ENCODE measurements at places on chromosomes 7 and 10.

DNA sequence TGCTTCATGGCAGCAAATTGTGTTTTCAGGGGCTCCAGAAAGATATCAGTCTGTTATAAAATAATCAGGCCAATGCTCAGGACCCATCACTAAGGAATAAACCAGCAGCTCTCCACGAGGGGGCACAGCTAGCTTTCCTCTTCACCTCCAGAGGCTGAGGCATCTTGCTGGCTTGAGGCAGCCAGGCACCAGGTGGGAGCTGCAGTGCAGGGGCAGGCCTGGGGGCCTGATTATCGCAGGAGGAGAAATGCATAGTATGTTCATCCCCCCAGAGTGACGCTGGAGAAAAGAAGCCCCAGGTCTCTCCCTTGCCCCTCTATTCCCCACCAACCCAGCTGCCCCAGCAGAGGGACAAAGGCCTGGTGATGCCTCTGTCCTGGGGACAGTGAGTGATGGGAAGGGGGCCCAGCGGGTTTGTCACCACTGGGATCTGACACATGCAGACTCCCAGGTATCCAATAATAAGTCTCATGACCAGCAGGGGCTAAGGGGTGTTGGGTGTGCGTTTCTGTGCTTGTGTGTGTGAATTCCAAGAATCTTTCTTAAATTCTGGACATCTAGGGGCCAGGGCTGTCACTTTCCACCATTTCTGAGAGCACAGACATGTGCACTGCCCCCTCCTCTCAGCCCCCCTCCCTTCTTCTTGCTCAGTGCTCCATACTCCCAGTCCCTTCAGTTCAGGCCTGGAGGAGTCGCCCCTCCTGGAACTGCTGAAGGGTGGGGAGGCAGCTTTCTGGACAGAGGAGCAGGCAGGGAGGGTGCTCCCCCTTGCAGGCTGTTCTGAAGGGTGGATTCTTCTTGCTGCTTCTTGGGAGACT lies 128.1 kb upstream of the FAM20C start:
- no peak for DNase-seq

DNA sequence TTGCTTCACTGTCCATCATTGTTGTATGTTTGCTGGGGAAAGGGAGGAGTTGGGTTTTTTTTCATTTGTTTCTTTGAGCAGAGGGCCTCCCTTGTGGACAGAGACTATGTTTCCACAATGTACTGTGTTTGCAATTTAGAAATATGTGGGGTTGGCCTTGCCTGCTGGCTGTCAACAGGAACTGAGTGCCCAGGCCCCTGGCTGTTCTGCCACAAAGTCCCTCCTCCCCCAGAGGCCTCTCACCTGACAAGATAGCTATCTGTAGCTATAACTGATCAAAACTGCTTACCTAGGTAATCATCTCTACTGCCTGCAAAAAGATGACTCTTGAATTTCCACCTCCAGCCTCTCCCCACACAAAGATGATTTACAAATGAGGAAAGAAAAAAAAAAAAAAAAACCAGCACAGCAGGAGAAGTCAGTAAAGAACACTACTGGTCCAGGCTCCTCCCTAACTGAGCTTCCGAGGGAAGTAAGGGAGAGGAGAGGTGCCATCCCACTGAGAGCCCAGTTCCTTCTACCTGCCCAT lies 121.8 kb downstream of the SGMS1 start:
- no peak for DNase-seq

- no peak for DNase-seq
Observed at GRCh38 chr7:127655720-127656119, 3.7 kb downstream of the SND1 start.

DNA sequence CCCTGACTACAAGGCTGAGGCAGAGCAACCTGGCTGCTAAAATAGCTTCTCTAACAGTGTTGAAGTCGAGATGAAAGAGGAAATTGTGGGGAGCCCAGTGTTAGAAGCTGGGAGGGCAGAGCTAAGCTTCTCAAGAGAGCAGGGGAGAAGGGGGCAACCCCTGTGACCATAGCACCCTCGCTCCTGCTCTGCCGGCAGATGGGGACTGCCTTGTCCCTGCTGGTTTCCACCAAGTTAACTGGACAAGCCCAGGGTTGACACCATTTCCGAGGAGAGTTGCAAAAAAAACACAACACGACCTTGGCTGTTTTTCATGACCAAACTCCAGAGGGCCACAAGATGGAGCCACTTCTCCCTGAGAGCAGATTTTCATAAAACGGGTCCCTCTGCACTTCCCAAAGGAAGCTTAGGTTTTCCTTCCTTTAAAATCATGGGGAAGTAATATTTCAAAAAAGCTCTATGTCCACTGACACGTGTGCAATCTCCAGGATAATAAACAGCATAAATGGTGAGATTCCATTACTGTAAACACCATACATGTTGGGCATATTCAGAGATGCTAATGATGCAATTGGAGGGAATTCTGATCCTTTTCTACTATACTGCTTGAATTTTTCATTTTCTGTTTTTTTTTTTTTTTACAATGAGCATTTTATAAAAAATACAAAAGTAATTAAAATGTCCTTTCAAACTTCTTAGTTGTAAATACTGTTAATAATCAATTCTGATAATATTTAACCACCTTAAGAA lies 140.4 kb downstream of the PIP4K2A start:
- no peak for DNase-seq

DNA sequence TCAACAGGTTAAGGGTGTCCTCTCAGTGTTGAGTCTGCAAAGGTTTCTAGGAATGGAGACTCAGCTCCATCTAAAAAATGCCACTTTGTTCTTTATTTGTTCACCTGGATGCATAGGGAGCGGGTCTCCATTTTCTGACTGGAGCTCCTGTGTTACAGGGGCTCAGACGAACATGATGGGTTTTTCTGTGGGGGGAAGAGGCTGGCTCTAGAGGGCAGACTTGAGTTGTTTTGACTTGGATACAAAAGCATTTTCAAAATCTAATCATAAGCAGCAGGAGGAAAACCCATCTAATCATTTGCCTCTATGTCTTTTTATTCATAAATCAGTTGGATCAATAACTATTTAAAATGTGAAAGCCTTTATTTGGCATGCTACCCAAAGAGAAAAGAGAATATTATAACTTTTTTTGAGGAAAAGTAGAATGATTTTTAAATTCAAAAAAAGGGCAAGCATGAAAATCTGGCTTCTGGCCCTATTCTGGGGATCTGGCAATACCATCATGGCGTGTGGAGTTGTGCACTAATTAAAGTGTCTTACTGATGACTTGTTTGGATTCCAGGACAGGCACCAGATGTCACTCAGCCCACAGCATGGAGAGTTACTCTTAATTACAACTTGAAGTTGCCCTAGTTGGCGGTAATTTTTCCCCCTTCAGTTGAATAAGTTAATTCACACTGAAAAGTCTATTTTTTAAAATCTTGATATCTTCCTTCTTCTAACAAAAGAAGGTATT lies 594.9 kb downstream of the REEP3 start:
- DNase-seq: no peak

- DNase-seq: no peak
Observed at GRCh38 chr7:155009570-155010157, 6.7 kb upstream of the PAXIP1 start.

GRCh38 chr7:22223807-22224206 lies 133.1 kb downstream of the RAPGEF5 start:
- DNase-seq: no peak

- DNase-seq: no peak
Observed at GRCh38 chr7:129799350-129799955, 153.3 kb downstream of the UBE2H start.

GRCh38 chr10:77007834-77008233 lies 629.8 kb downstream of the KCNMA1 start:
- DNase-seq: no peak

- no peak for DNase-seq
Observed at GRCh38 chr7:149524394-149524793, 26.8 kb upstream of the ZNF746 start.

DNA sequence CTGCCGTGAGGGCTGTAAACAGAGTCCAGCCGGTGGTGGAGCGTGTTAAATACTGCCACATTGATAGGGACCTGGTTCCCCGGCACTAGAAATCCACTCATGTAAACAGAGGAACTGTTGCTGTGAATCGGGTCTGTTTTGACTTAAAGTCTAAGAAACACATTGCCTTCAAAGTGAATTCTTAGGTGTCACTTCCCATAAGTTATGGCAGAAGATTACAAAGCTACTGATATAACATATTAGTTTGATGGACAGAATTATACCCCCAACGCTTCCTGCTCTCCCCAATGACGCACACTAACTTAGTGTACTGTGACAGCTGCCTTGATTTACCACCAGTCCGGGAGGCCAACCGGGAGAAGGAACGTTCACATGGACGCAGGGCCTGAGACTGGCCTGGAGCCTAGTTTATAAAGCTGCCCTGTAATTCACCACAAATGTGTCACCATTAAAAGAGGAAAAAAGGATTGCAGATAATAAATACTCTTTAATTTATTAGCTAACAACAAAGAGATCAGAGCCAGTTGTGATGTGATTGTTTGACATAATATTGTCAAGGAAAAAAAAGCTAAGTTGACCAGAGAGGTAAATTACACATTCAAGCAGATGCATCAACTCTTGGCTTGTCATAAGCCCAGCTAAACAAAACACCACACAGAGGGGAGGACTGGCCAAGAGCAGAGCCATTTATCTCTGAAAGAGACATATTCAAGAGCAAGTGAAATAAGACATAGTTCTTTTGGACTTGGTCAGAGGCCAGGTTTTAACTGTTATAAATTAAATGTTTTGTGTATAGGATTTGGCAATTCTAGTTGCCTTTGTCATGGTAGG lies 820.6 kb downstream of the LRMDA start:
- DNase-seq: no peak

GRCh38 chr10:110022716-110023504 lies 15.1 kb downstream of the ADD3 start:
- DNase-seq: no peak

- DNase-seq: no peak
Observed at GRCh38 chr10:72133517-72133916, 45.2 kb upstream of the SPOCK2 start.

DNA sequence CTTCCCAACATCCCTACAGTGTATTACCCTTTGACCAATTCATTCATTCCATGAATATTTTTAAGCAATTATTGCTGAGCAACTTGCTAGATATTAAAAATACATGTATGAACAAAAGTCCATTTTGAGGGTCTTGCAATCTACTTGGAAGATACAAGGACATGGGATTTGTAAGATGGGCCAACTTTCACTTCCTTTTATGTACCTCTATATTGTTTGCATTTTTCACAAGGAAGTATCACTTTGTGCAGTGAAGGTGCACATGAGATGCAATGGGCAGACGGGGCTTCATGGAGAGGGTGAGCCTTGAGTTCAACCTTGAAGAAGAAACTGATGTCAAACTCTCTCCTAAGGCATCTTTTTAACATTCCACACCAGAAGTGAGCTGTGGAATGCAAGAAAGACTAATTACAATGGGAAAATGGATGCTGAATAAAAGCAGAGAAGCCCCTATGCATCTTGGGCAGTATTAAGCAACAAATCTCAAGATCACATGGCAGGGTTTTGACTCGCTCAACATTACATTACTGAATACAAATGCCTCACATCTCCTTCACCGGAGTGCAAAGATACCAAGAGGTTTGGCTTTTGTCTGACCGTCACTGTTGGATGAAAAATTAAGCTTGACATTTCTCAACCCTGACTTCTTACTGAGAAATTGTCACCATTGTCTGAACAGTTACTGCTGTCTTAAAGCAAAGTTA lies 341.5 kb downstream of the ELMO1 start:
- no peak for DNase-seq

GRCh38 chr7:94761451-94761850 lies 105.5 kb upstream of the SGCE start:
- no peak for DNase-seq

DNA sequence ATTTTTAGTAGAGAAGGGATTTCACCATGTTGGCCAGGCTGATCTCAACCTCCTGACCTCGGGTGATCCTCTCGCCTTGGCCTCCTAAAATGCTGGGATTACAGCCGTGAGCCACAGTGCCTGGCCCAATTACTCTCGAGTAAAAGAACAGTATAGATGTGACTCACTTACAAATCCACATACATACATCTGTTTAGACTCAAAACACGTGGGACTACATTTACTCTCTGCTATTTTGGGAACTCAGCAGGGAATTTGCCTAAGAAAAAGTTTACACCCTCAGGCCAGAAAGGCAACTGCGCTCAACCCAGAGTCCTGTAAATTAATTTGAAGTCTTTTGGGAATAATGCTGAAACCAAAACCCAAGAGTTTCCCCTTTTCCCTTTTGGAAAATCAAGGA lies 289.7 kb downstream of the KLF6 start:
- no peak for DNase-seq

GRCh38 chr10:5833814-5834213 lies 20.6 kb upstream of the GDI2 start:
- no peak for DNase-seq

- DNase-seq: no peak
Observed at GRCh38 chr7:82851121-82851520, 311.6 kb downstream of the PCLO start.

- no peak for DNase-seq
Observed at GRCh38 chr7:148127374-148127773, 463.2 kb upstream of the C7orf33 start.

GRCh38 chr10:11685787-11686218 lies 56.4 kb upstream of the ECHDC3 start:
- peak; percentile 3 for DNase-seq

Data from activated CD8-positive, alpha-beta memory T cell treated with anti-CD3 and anti-CD28 coated beads for 1 hour (primary cell).